ENCODE measurements at places on chromosomes 2 and 18.
A peak's percentile ranks its signal among the peaks of the same experiment; 100 is the strongest.

DNA sequence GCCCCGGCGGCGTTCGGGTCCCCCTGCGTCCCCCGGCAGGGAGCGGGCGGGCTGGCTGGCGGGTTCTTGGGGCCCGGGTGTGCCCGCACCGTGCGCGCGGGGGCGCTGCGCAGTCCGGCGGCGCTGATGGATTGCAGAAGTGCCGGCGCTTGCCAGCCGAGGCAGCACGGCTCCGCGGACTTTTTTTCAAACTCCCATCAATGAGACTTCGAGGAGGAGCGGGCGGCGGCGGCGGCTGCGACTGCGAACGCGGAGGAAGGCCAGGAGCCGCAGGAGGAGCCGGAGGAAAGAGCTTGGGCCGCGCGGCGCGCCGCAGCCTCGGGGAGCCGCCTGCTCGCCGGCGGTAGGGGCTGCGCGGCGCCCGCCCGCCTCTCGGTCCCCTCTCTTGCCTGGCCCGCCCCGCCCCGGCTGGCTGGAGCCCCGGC is at the start of gene GLI2:
Gene GLI2 (plus strand): TSS at position 123 of the 425 bp plus-strand sequence. CDS start 61,453 bp downstream, outside the sequence.
- peak; percentile 89 for DNase-seq

GRCh38 chr2:15359716-15360531 is 201.2 kb downstream of the NBAS start:
- no peak for DNase-seq

GRCh38 chr2:159936471-159936870 is 125.9 kb downstream of the PLA2R1 start:
- no peak for DNase-seq

DNA sequence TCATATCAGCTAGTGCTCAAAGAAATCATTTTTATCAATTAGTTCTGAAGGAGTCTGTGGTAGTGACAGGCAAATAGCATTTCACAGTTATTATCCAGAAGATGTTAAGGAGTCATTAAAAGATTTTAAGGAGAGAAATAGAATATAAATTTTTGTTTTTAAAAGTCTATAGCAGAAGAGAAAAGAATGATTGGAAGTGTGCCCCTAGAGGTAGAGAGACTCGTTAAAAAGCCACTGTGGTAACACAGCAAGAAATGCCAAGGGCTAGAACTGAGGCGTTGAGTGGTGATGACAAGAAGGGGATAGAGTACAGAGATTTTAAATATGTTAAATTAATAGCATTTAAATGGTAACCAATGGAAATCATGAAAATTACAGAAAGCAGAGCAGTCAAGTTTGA is 78.3 kb downstream of the VWC2L start:
- DNase-seq: no peak

GRCh38 chr2:46101557-46102220 is 195.5 kb upstream of the EPAS1 start:
- DNase-seq: no peak

DNA sequence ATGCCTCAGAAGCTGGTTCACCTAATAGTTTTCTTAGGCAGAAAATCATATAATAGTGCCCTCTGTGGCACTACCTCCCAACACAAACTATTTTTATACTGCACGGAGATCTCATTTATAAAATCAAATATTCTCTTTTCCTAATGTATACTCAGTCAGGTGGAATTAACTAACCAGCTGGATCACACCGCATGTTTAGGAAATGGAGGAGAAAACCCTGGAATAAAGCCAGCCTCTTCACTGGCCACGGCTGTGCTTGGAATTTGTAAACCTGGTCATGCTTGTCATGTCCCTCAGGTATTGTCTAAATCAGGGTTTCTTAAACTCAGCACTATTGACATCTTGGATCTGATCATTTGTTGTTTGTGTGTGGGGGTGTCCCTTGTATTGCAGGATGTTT is 85.6 kb downstream of the DOCK10 start:
- DNase-seq: no peak

GRCh38 chr2:27085673-27086089 is 891 bp upstream of the KHK start:
- DNase-seq: no peak

GRCh38 chr18:74190086-74190485 is 41.8 kb downstream of the TIMM21 start:
- no peak for DNase-seq

- DNase-seq: no peak
Observed at GRCh38 chr18:35134791-35135531, 93.7 kb downstream of the MAPRE2 start.

GRCh38 chr2:211931314-211931713 is 607.3 kb downstream of the ERBB4 start:
- no peak for DNase-seq

DNA sequence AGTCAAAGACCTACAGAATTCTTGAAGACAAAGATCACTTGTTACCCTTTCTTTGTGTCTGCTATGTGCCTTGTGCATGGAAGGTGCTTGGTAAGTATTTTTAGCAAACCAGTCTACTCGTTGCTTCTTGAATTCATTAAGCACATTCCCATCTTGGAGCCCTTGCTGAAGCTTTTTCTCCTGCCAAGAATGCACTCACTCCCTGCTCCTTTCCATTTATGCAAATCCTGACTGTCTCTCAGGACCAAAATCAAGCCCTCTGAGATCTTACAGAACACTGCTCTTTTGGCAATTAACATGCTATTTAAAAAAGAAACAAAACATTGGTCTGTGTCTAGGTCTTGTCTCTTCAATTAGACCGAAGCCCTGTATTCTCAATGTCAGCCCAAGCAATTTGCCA is 75.8 kb downstream of the CLHC1 start:
- DNase-seq: no peak

- DNase-seq: no peak
Observed at GRCh38 chr2:67772216-67773170, 290.3 kb downstream of the C1D start.

DNA sequence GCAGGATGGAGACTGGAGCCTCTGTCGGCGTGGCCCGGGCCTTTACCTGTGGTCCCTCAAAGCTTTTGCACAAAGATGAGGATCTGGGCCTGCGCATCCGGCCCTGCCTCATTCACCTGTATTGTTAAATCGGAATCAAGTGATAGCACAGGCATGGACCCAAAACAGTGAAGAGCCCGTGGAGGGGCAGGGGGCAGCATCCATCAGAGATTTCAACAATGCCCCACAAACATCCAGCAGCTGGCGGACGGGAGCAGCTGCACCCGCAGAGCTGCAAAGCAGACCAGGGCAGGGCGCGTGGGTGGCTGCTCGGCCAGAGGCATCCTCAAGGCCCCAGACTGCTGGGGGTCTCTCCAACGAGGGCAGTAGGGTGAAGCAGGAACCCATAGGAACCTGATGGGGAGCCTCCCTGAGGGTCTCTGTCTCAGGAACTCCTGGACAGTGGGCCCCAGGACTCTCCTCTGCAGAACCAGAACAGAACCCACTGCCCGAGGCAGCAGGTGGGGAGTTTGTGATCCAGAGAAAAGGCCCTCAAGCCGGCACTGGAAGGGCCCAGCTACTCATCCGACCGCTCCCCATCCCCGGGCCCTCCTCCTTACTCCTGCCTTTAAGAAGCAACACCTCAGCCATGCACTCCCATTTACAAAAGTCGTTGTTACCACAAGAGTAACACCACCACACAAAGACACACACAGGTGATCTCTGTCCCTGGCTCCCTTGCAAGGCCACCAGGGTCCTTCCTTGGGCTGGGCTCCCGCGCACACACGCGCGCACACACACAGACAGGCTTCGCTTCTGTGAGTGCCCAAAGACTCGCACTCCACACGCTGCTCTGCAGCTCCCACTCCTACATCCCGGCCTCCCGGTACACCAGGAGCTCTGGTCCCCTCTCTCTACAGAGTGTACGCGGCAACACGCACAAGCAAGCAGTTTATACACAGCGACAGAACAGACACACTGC is 28.8 kb downstream of the HDAC4 start:
- DNase-seq: no peak

- DNase-seq: no peak
Observed at GRCh38 chr2:75123876-75124275, 75.4 kb downstream of the TACR1 start.

DNA sequence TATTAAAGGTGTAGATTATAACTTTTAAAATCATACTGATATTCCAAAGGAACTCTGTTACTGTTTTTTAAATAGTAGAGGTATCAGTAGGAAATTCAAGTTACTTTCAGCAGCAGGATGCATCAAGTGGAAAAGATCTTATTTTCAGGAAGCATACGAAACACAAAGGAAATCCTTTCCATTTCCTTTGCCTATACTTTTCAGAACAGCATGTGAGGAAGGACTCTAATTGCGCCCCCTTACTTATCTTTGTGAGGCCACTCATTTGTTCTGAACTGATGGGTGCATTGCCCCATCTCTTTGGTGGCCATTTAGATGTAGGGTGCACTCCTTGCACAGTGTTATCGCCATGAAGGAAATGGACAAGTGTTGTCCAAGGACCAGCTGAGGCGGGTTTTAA is 145.3 kb downstream of the BABAM2 start:
- DNase-seq: no peak

- peak; percentile 53 for DNase-seq
Observed at GRCh38 chr2:121187351-121187981, 97.5 kb downstream of the TFCP2L1 start.

- peak; percentile 68 for DNase-seq
Observed at GRCh38 chr2:71882949-71883472, 264.7 kb downstream of the CYP26B1 start.

GRCh38 chr2:236499691-236500578 is 69.7 kb upstream of the ACKR3 start:
- no peak for DNase-seq

DNA sequence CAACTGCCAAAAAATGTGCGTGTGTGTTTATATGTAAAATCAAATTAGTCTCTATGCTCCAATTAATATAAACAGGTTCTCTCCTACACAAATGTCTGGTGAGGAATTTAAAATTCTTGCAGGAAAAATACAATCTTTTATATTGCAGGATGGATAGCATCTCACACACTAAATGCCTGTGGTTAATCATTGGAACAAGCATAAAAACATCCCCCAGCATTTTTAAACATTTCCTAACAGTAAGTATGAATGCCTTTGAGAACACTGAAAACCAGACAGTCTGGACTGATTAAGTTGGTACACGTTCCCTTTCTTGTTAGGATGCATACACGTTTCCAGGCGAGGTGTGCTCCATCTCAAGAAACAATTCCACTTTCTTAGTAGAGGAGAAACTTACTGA is 29.9 kb upstream of the PDE1A start:
- DNase-seq: no peak

DNA sequence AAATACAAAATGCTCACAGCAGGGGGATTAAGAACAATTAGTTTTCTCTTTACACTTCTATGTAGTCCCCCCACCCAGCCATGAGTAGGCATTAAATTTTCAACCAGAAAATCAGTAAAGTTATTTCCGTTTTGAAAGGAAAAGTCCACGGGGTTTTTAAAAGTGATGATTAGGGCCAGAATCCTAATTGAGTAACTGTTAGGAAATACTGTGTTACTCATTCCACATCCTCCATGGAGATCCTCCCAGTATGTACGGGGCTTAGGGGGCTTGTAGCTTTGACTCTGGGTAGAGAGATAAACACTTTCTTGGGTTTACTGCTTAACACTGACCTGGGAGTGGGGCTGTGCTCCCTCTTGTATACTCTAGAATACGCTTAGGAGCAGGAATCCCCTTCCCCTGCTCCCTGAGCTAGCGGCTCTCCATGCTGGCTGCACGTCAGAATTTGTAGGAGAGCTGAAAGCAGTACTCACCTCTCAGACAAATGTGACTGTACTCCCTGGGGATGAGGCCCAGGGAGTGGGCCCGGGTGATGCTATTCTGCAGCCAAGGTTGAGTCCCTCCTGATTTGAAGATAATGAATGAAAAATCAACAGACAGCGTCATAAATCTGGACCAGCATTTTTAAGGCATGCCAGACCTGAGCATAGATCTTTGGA is 100.5 kb downstream of the SLC4A3 start:
- no peak for DNase-seq

- no peak for DNase-seq
Observed at GRCh38 chr2:53740170-53740569, 27.4 kb upstream of the CHAC2 start.

DNA sequence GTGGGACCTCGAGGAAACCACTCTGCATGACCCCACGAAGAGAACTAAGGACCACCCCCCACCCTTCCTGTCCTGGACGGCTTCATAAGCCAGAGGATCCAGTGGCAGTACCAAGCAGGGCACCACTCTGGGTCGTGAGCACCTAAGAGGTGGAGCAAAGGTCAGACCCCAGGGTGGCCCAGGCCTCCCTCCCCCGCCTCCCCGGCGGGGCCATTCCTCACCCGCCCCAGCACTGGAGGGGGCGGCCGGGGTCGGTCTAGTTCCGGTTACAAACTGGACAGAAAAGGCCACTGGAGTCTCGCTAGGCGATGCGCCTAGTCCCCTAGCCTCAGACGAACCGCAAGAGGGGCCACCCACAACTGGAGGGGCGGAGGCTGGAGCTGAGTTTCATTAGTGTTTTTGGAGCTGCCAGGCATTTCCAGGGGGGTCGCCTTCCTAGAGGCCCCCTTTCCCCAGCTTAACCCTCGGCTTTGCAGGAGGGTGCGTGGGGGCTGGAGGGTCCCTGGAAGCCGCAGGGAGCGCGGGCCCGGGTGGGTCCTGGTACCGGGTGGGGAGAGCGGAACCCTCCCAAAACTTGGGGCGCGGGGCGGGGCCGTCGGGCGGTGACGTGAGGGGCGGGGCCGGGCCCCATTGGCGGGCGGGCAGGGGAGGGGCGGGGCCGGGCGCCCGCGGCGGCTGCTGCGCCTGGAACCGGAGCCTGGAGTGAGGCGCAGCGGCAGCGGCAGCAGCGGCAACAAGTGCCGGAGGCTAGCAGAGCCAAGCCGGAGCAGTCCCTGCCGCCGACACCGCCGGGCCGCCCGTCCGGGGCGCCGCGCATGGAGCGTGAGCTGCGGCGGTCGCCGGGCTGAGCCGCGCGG is at the start of gene B3GNT2:
Gene B3GNT2 (plus strand): TSS at position 695 of the 857 bp plus-strand sequence. CDS start 26,106 bp downstream, outside the sequence.
- DNase-seq: peak; percentile 92

- no peak for DNase-seq
Observed at GRCh38 chr18:25229081-25229480, 122.9 kb downstream of the ZNF521 start.

DNA sequence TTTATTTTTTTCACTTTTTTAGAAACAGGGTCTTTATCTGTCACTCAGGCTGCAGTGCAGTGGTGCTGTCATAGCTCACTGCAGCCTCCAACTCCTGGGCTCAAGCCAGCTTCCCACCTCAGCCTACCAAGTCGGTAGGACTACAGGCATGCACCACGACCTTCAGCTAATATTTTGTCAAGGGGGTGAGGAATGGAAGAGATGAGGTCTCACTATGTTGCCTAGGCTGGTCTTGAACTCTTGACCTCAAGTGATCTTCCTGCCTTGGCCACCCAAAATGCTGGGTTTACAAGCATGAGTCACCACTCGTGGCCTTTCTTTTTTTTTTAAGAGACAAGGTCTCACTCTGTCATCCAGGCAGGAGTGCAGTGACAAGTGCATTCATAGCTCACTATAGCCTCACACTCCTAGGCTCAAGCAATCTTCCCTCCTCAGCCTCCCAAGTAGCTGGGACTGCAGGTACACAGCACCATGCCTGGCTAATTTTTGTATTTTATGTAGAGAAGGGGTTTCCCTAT is 13.4 kb downstream of the PPP1R7 start:
- DNase-seq: no peak

- no peak for DNase-seq
Observed at GRCh38 chr2:180542511-180542910, 437.9 kb upstream of the UBE2E3 start.
